Activated naive CD4-positive, alpha-beta T cell (primary cell): ENCODE measurements at places on chromosomes 2 and 18.

- no peak for DNase-seq
Measured at GRCh38 chr2:177268187-177268871, 3.8 kb upstream of the NFE2L2 start.

- no peak for DNase-seq
Measured at GRCh38 chr2:12579018-12579417, 137.7 kb upstream of the TRIB2 start.

DNA sequence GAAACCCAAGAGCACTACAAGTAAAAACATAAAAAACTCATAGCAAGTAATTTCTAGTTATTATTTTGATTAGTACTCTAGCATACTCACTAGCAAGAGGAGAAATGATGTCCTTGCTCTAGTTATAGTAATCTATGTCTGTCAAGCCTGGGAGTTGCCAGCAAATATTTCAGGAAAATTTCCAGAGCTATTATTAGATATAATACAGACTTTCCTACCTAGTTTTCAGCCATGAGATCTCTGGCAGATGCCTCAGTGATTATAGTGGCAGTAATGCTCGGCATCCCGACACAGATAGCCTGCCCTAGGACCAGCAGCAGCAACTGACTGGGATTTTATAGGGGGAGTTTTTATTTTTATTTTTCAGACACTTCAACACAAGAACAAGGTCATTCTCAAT, 224.4 kb downstream of the ZNF385B start:
- no peak for DNase-seq

- DNase-seq = no peak
Measured at GRCh38 chr2:3598912-3599854, 4.3 kb downstream of the COLEC11 start.

- DNase-seq = no peak
Measured at GRCh38 chr2:86686905-86687304, 33.2 kb upstream of the RMND5A start.

DNA sequence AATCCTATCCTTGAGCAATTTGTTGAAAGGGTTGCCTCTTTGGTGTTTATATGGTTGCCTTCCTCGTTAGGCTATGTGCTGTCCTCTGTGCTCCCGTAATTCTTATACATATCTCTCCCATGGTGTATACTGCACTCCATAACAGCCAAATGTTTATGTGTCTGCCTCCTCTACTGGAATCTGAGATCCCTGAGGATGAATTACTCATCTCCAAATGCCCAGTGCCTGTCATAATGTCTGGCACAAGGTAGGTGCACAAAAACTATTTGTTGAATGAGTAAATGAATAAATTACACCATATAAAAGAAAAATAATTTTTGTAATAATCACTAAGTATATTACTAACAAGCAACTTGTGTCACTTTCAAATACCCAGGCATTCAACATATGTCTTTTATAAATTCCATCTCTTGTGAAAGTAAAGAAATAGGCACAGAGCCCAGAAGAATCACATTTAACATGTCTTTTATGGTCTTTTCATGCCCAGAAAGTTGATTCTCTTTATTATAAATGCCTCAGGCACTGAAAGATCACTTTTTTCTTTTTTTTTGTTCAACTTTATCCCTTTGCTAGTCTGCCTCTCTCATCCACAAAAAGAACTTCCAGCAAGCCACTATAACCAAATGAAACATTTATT, 164.9 kb downstream of the CCDC148 start:
- no peak for DNase-seq

- DNase-seq = no peak
Measured at GRCh38 chr2:199940373-199940772, 14.9 kb downstream of the TYW5 start.

DNA sequence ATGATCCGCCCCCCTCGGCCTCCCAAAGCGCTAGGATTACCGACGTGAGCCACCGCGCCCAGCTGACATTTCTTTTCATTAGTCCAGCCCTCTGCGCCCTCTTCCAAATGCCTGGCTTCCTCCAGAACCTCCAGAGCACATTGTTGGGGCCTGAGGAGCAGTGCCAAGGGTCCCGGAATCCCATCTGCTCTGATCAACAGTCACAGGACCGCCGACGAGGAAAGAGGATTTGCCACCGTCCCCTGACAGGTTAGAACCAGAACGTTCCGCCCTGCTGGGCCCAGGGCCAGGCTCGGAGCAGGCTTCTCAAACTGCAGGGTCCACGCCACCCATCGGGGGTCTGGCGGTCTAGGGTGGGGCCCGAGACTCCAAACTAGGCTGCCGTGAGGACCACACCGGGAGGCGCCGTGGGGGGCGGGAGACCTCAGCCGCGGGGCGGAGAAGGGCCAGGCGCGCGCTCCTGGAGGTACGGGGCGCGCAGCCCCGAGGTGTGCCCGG, 36.9 kb upstream of the ITM2C start:
- DNase-seq = no peak

- DNase-seq = no peak
Measured at GRCh38 chr2:36450466-36451196, 95.1 kb downstream of the CRIM1 start.

- no peak for DNase-seq
Measured at GRCh38 chr2:229180658-229181057, 90.4 kb downstream of the PID1 start.

DNA sequence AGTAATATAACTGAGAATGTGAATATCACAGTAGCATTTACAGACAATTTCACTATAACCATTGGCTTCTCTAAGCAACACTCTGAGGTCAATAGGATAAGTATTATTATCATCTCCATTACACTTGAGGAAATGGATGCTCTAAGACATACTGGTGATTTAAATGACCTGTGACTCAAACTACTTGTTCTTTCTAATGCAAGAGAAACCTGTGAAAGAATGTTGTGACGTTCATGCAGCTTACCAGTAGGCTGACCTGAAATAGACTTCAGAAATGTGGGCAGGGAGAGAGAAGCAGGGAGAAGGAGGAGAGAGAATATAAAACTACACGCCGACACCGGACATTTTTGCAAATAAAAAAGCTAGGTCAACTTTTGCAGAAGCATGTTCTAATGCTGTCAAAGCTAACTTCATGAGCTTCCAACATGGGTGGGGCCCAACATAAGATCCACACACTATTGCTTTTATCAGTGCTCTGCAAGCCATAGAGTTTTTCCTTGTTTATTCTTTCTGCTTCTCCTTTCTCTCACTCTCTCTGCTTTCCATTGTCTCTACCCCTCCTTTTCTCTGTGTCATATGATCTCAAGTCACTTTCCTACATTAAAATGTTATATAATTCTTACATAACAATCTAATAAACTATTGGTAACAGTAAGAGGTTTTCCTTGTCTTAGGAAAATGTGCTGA, 217.6 kb upstream of the FN1 start:
- no peak for DNase-seq

DNA sequence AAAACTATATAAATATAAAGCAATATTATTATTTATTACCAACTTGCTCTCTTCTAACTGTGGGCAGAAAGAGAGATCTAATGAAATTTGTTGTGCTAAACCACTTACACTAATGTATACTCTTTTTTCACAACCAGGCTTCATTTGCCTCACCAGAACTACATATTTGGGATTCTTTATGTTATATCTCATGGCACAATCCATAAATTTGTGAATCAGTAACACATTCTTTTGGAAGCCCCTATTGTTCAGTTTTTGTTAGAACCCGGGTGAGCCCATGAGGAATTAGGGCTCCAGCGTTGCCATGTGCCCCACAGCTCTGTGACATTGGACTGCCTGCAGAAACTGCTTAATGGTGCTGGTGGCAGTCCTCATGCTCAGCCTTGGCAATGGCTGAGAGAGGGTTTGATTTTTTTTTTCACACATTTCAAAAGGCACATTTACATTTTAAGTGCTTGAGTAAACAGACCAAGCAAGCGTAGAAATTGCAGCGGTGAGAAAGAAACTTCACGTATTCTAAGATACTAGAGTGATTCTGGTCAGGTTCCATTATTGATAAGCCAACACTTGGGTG, 15.3 kb downstream of the VIT start:
- DNase-seq = no peak

- no peak for DNase-seq
Measured at GRCh38 chr2:109473616-109474318, 140.0 kb downstream of the SEPTIN10 start.

DNA sequence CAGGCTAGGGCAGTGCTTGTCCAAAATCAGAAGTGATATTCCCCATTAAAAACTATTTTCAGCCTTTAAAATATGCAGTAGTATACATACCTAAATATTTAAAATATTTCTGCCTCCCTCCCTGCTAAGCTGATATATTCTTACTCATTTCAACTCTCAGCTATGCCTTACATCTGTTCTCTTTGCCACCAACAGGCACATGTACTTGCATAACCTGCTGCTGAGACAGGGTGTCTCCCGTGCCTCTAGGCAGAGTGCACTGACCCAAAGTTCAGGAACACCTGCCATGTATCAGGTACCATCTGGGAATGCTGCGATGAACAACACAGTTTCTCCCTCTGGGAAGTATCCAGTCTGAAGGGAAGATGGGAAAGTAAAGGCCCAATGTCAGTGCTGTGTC, 91.7 kb downstream of the STK39 start:
- DNase-seq = no peak

DNA sequence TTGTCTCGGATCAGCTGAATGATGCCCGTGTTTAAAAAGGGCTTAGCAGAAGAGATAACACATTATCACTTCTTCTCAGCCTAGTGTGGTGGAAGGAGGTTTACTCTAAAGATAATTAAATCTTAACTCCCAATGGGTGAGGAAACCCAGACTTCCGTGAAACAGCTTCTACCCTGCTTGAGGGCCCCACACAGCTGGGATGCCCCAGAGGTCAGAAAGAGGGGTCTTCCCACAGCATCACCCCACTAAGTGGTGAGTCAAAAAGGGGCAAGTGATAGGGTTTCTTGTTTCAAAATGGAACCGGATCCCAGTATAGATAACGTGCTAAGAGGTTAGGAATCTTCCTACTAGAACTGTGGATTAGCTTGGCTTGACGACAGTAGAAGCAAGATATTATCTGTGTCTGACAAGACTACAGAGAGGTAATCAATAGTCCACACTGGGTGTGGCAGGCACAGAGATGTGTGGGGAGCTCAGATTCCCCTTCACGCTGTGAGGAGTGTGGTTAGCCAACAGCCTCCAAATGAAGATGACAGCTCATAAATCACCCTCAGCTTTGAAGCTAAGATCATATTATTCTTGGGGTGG, 129.6 kb upstream of the COPS8 start:
- no peak for DNase-seq

DNA sequence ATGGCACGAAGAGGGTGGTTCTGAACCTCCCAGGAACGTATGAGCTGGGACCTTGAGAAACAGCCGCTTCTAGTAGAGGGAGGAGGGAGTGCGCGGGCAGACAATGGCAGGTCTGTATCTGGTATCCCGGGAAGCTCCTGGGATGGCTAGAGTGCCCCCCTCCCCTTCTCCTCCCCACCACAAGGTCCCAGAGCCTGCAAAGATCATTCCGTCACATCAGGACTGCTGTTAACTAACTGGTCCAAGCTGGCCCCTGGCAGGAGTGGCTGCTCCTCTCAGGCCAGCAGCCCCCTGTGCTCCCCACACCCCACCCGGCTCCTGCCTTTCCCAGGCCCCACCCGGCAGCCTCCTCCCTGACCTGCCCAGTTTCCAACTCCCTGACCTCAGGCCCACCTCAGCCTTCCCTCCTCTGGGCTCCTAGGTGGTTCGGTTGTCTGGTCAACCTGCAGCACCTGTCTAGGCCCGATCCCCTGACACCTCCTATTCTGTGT, 75.0 kb downstream of the TPO start:
- no peak for DNase-seq

GRCh38 chr2:61090386-61090921, 24.8 kb downstream of the SANBR start:
- DNase-seq = no peak

GRCh38 chr18:6479699-6480098, 65.0 kb upstream of the L3MBTL4 start:
- DNase-seq = no peak

DNA sequence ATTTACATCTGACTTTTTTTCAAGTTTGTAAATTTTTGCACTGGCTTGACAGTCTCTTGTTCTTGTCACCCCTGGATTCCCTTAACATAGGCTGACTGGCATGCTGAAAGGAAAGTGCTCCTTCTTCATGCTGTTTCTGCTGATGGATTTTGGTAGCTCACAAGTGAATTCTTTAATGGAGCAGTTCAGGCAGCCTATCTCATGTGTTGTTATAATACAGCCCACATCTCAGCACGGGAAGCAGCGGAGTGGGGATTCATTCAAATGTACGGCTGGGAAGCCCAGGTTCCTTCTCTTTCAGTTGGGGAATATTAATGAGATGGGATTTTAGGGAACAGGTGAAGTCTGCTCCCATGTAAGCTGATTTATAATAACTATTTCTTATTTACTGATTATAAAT, 142.8 kb downstream of the CD8B2 start:
- DNase-seq = no peak

- no peak for DNase-seq
Measured at GRCh38 chr2:174952607-174953006, 52.6 kb downstream of the CHN1 start.

DNA sequence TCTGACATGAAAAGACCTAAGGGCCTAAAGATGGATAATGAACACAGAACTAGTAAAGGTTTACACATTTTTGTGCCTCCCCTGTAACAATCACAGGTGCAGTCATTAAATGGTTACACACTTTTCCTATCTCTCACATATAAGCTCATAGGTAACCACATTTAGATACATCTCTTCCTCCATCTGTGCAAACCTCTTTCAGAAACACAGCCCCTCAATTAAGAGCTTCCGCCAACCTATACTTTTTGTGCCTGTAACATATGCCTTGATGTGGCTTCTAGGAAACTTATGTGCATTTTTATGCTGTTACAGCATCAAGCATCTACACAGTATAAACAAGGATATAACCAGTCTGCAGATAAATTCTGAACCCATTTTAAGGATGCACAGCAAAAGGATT, 643.3 kb downstream of the BCL11A start:
- no peak for DNase-seq

DNA sequence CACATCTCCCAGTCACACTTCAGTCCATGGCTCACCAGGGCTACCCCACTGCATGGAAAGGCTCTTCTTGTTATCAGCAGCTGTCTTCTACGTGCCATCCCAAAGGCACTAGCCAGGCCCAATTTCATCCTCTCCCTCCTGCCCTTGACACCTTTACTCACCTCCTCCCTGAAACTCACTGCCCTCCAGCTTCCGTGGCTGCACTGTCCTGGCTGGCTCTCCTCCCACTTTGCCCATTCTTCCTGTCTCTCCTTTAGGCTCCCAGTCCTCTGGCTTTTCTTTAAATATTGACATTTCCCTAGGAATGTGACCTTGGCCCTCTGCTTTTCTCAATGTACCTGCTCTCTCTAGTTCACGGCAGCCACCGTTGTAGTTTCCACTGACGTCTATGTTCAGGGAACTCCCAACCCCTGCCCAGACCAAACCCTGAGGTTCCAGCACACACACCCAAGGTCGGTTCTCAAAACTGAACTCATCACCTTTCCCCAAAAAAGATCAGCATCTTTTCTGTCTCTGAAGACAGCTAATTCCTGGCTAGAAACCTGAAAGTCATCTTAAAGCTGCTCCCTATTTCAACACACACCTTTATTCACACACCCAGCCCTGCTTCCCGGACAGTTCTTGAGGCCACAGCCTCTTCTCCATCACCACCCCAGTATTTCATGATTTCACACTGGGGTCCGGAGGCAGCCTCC, 36.7 kb downstream of the WDFY1 start:
- DNase-seq = no peak

- no peak for DNase-seq
Measured at GRCh38 chr2:158996378-158996993, 28.0 kb downstream of the TANC1 start.
